GM12891 (cell line): ENCODE measurements at places on chromosomes 12 and 14.

DNA sequence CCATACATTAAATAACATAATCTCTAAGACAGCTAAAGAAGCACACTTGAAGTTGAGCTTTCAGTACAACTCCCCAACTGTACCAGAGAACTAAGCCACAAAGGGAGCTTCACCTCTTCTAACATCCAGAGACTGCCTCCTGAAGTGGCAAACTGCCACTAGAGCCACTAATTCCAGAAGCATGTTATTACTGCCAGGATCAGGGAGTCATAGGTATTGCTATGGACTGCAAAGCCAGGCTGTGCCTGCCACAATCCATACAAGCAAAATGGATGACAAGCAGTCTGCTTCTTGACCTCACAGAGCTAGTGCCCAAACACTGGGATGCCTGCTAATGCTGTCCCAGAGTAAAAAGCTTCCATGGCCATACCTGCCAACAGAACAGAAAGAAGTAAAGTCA lies 160.1 kb downstream of the STXBP6 start:
- DNase-seq = no peak

GRCh38 chr12:16473610-16474326 lies 126.3 kb downstream of the MGST1 start:
- DNase-seq = no peak

- no peak for DNase-seq
Observed at GRCh38 chr12:128531170-128531569, 264.2 kb downstream of the TMEM132C start.

DNA sequence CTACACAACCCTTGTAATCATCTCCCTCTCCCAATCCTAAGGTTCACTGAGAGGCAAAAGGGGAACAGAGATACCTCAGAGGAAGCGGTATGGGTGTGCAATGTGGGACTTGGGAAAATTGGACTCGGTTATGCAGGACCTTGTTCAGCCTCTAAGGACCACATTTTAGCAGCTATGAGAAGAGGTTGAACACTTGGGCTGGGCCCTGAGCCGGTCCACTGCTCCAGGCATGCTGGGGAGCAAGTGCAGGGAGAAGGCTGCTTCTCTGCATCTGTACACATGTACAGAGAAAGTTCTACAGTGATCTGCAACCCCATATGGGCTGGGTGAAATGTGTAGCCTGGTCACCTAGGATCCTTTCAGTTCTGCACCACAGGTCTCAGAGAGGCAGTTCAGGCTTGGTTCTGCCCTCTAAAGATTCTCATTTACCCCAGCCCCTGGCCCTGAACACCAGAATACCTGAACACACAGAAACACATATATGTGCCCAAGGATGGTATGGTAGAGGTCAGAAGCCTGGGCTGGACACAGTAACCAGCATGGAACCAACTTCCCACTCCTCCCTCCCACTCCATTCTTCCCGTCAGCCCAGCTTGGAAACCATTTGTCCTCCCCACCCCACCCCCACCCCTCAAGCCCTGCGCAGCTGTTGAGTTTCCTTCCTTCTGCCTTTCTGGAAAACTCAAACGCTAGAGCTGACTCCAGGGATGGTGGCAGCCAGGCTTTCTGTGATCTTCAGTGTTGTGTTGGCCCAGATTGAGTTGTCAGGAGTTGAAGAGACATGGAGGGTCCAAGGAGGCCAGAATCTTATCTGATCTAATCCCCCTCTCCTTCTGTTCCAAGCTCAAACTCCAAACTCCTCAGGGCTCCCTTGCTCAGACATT lies 10.4 kb downstream of the HOXC5 start:
- no peak for DNase-seq

- DNase-seq = no peak
Observed at GRCh38 chr14:92121207-92121669, 268 bp downstream of the NDUFB1 start.

DNA sequence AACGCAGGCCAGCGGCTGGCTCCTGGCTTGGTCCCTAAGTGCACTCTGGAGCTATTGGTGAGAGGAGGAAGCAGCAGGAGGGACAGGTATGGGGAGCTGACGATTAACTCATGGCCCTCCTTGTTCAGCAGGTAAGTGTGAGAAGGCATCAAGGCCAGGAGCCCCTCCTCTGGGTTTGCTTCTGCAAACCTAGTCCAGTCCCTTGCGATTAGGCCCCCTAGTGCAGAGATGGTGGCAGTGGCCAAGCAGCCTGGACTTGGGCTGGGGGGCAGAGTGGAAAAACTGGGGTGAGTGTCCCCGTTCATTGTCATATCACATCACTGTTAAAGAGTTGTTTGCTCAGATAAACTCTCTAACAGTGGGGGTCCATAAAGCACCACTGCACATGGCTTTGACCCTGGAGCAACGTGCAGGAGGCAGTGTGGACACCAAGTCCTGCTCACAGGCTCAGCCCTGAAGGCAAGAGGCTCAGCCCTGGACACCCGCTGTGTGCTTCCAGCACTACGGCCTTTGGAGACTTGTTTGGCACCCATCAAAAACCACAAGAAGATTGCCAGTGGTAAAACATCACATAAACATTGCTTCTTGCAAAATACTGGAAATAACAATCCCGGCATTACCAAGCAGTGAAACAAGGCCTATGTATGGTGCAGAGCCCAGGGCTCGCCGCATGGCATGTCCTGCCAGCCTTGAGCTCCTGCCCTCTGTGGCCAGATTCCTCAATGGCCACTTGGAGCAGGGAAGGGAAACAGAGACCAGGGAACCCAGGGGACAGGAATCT lies 184.3 kb upstream of the RTL1 start:
- no peak for DNase-seq

- DNase-seq = no peak
Observed at GRCh38 chr12:127957001-127957660, 309.8 kb upstream of the TMEM132C start.

DNA sequence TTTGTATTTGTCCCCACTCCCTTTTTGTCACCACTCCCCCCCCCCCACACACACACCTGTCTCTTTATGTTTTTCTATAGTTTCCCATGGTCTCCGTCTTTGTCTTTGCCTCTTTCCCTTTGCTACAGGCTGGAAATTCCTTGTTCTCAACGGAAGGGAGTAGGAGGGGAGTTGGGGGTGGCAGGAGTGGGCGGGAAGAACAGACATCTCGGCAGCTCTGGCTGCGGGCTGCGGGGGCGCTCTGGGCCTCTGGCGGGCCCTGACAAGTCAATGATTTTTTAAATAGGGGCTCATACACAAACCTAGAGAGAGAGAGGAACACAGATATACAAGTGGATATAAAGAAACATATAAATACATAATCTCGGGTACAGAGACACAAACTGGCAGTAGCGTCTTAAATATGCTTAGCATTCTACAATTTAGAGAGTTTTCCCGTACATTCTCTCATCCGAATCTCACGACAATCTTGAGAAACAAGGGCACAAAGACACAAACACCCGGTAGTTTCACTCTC lies 2.4 kb upstream of the NAB2 start:
- no peak for DNase-seq

DNA sequence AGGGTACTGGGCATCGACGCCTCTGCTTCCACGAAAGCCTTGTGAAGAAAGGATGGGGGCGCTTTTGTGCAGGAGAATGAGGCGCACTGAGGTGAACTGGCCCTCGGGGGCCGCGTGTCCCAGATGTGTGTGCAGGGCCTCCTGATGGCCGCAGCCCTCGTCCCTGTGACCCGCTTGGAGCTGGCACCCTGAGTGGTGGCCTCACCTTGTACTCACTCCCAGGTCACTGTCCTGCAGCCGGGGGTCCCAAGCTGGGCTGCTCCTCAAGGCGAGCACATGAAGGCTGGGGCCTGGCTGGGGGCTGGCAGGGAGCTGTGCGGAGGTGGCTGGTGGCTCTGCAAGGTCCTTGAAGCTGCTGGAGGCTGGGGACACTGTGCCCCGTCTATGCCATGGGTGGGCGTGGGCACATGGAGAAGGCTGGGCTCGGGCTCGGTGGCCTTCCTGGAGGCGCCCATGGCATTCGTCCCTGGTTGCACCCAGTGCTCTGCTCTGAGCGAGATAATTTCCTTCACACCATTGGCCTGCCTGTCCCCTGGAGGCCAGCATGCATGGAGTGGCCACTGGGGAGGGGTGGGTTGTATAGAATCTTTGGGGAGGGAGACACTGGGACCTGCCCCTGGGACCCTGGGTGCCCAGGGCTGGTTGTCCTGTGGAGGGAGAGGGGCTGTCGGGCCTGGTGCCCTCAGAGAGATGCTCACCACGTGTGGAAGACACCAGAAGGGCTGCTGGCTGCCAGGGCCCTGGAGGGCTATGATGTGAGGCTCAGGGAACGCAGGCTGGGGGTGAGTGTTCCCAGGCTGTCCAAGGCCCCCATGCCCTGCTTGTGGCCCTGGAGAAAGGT lies 79.3 kb downstream of the TMEM121 start:
- DNase-seq = no peak

GRCh38 chr12:27498761-27499160 lies 25.2 kb upstream of the PPFIBP1 start:
- no peak for DNase-seq

GRCh38 chr14:60926002-60926401 lies 54.9 kb downstream of the TRMT5 start:
- peak; percentile 9 for DNase-seq

DNA sequence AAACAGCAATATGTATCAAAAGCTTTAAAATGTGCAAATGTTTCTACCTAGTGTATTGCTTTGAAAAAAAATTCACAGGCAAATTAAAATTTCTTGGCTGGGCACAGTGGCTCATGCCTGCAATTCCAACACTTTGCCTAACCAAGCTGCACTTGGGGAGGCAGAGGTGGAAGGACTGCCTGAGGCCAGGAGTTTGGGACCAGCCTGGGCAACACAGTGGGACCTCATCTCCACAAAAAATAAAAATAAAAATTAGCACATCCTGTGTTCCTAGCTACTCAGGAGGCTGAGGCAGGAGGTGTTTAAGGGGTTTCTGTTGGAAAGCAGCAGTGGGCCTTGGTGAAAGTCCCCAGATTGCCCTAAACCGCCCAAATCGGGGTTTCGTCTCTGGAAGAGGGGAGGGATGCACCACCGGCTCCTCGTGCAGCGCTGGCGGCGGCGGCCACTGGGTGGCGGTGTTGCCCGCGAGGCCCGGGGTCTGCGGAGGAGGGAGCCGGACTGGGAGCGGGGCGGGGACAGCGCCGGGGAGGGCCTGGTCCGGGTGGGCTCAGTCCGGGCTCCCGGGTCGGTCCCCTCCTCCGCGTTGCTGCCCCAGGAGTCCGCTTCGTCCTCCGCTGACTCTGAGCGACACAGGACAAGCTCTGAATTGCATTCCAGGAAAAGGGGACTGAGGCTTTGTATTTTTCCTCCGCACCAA lies 265.6 kb downstream of the AACS start:
- peak; percentile 83 for DNase-seq

DNA sequence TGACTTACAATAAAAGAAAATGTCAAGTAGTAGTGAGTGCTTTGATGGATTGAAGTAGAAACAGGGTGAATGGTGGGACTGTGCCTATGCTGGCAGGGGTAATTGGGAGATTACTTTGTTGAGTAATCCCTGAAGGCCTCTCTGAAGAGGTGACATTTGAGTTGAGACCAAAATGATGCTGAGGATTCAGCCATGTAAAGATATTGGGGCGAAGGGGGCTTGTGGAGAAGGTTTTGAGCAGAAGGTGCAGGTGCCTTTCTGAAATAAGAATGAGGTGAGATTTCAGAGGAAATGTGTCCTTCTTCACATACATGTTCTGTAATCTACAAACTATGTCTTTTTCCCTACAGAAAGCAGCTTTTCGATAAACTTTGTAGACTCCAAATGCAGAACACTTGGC lies 8.0 kb downstream of the GNG2 start:
- DNase-seq = no peak

GRCh38 chr12:13849456-13849855 lies 131.9 kb downstream of the GRIN2B start:
- DNase-seq = no peak

DNA sequence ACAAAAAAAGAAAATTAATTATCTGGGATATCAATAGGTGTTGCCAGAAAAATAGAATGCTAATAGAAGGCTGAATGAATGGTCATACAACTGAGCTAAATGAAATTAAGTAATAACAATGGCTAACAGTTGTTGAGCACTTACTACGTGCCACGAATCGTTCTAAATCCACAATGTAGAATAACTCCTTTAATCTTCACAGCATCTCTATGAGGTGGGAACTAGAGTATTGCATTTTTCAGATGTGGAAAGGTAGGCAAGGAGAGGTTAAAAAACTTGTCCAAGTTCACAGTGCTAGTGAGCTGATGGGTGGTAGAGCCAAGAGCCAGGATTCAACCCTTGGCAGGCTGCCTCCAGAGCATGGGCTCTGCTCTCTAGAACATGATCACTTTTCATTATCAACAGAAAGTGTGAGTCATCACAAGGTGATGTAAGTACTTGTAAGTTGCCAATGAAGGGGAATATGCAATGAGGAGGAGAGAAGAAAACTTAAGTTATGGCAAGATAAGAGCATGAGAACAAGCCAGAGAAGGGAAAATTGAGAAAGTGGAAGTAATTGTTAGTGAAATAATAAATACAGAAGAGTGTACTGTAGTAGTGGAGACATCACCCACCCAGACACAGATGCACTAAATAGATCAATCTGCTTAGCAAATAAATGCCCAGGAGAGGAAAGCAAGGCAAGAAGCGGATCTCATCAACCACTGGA lies 122.1 kb downstream of the PRKD1 start:
- DNase-seq = no peak

DNA sequence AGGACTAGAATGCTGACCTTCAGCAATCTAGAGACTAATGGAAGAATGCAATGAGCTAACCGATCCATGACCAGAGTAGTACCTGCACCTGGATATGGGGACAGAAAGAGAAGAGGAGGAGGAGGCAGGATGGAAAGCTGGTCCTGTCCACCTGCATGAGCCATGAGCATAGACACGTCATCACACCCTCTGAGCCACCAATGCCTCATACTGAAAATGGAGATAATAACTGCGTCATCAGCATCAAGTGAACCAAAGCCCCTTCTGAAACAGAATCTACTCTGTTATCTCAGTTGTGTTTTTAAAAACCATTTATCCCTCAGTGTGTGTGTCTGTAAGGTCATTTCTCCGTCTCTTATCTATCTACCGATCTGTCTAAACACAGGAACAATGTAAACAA lies 327.0 kb downstream of the BCL11B start:
- no peak for DNase-seq

DNA sequence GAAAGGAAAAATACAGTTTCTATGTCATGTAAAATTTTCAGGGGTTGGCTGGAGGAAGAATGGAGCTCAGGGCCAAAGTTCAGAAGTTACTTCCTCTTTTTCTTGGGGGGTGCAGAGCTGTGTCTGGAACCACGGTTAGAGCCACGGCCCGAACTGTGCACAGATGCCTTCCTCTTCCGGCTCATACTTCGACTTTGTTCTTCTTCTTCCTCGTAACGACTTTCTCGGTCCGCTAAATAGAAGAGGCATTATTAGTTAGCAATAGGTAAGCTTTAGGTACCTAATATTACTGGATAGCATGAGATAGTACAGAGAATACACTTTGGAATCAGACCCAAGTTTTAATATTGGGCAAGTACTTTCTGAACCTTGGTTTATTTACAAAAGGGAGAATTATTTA lies 31.2 kb downstream of the SUPT16H start:
- peak; percentile 27 for DNase-seq
